ENCODE measurements at places on chromosomes 6 and 20.

DNA sequence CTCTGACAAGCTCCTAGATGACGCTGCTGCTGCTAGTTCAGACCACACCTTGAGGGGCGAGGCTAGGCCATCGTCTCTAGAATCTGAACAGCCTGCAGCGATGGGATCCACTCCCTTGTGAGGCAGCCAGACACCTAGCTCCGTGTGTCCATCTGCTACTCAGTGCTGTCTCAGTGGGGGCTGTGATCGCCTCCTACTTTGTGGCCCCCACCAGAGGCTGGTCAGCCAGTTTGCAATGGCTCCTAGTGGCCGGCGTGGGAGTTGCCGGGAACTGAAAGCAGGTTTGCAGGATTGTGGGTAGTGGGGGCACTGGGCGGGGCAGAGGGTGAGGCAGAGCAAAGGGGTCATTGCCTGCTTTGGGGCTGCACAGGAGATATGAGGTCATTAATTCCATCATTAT is 2.8 kb downstream of the CCN5 start:
- no peak for DNase-seq

DNA sequence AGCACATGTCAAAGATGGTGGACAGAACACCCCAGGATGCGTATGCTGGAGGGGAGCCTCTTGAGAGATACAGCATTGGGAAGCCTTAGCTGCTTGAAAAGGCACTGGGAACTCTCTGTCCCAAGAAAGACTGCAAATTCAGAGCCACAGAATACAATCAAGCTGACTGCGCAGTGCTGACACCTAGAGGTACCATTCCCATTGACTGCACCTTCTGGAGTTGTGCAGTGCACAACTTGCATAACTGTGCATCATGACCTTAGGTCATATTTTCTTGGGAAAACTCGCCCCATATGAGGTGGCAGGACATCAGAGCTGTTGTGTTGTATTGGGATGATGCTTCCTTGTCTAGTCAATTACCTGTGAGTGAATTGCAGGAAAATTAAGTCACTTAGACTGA is 646.5 kb upstream of the NOX3 start:
- DNase-seq: no peak

DNA sequence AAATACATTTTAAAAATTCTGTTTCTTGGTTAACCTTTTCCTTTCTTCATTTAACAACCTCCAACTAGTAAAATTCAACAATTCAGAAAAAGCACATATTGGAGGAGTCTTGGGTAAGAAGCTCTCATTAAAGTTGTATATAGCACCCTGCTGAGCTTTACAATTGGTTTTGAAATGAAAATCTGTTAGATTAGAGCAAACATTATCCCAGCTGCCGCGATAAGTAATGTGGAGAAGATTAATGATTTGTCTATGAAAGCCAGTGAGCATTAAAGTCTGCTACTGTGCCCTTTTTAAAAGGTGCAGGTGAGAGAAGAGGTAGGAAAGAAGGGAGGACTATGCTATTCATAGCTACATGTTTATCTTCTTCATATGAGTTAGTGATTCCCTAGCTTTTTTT is 201.5 kb downstream of the ZFAND3 start:
- DNase-seq: no peak

GRCh38 chr6:44576132-44576631 is 188.7 kb downstream of the CDC5L start:
- DNase-seq: no peak

DNA sequence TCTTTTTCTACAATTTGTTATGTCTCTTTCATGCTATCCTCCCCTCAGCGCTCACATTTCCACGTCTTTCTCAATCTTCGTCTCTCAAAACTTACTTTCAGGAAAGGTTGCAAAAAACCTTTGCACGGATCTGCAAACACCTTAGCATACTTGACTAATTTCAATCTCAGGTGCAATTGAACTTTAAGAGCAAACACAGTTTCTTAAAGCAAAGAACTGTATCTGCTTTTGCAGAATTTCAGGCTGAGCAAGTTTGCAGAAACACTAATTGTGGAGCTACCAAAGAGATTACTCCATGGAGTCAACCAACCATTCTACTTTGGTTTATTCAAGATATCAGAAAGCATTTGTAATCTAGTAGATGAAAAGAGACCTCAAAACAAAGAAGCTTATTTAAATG is 668.2 kb upstream of the MARCKS start:
- no peak for DNase-seq

DNA sequence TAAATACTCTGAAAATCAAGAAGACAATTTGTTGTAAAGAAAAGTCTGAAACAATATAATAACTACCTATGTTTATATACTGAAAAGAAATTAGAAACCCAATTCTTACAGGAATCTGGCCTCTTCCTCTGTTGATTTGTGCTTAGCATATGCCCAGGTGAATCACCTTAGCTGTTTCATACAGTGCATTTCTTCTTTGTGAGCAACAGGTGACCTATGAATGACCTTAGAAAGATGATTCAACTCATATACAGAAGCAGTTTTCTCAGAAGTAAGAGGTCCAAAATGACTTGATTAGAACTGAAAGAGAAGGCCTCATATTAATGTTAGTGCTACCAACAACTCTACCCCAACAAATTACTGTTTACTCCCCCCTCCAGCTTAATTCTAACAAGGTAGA is 419.5 kb upstream of the ID4 start:
- no peak for DNase-seq

GRCh38 chr6:28488916-28489365 is 26.7 kb downstream of the GPX6 start:
- no peak for DNase-seq

DNA sequence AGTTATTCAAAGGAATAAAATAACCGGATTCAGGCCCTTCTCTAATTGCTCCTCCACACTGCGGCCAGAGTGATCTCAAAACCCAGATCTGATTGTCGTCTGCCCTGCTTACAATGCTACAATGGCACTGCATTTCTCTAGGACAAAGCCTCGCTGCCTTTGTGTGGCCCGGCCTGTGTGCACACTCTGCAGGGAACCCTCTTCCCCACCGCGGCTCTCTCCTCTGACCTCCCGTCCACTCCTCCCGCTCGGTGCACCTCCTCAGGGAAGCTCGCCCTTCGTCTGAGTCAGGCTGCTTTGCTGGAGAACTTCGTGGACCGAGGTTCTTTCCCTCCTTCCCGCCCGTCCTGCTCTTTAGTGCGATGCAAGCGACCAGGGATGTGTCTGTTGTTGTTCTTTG is 101.6 kb upstream of the SNX9 start:
- DNase-seq: no peak

- DNase-seq: no peak
Measured at GRCh38 chr6:161137320-161137719, 136.5 kb downstream of the AGPAT4 start.
